ENCODE measurements at places on chromosomes 6 and 20.
A peak's percentile ranks its signal among the peaks of the same experiment; 100 is the strongest.

- DNase-seq, result peak; percentile 20
These were observed 1.2 kb downstream of the MTCH1 start for GRCh38 chr6:36984581-36985416.

DNA sequence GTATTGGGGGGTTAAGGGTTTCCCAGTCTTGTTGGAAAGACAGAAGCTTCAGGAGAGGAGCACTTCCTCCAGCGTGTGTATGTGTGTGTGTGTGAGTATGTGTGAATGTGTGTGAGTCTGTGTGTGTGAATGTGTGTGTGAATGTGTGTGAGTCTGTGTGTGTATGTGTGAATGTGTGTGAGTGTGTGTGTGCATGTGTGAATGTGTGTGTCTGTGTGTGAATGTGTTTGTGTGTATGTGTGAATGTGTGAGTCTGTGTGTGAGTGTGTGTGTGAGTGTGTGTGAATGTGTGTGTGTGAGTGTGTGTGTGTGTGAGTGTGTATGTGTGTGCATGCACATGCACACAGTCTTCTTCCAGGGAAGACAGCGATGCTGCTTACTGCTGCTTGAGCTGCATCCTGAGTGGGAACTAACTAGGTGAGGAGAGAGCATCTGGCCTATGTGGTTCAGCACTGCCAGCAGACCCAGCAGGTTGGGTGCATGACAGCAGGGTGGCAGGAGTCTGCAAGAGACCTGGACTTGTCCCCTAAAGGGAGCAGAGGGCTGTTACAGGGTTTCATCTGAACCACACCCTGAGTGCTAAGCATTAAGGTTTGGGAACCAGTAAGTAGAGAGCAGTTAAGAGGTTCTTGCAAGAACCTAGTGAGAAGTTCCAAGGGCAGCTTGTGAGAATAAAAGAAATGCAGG is 22.7 kb upstream of the CCND3 start:
- no peak for DNase-seq

GRCh38 chr6:146894624-146895023 is 295.9 kb downstream of the ADGB start:
- DNase-seq, result no peak

DNA sequence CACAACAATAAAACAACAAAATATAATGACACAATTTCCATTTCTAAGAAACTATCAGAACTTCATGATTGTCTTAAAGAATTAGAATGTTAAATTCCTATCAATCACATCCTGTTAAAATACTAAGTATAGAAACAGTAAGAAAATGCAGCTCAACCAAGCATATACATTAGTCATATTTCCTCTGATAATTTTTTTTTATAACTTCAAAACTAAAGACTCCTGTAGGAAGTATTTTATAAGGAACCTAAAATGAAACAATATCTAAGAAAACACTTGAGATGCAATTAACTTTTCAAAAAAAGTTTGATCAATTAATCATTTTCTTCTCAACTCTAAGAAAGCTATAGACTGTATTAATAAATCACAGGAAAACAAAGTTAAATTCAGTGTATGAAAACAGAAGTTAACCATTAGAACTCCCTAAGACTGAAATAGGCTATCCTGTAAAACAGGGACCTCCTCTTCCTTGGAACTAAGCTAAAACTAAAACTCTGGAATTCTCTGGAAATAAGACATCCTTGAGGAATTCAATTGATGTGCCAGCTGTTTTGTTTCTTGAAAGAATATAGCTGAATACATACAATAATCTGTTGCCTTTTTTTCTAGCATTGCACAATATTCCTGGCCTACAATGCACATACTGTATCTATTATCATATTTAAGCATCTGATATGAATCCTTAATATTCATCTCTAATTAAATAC is 19.8 kb downstream of the FKBP5 start:
- no peak for DNase-seq

DNA sequence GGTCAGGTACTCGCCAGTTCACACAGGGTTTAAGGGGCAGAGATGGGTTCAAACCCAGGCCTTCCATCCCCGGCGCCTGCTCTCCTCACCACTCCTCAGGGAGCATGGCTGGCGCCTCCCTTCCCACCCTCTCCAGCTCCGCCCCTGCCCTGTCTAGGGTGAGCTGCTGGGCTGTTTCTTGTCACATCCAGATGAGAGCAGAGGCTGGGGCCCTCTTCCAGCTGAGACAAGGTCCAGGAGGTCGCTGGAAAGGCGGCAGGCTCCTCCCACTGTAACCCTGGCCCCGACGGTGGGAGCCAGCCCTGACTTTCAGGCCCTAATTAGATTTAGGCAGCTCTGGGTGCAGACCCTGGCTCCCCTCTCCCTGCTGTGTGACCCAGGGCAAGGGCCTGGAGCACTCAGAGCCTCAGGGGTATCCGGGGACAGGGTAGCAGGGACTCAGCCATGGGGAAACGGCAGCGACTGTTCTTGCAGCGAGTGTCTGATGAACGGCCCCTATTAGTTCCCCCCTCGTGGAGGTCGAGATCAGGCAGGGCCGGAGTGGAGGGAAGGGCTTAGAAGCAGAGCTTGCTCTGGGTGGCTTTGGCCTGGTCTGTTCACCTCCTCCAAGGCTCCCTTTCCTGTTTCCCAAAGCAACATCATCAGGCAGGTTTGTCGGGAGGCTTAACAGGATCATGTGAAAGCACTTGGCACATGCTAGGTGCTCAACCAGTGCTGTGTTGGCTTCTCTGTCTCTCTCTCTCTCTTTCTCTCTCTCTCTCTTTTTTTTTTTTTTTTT is 33.4 kb downstream of the SNAI1 start:
- no peak for DNase-seq

GRCh38 chr6:116393430-116393829 is 22.7 kb downstream of the DSE start:
- no peak for DNase-seq

DNA sequence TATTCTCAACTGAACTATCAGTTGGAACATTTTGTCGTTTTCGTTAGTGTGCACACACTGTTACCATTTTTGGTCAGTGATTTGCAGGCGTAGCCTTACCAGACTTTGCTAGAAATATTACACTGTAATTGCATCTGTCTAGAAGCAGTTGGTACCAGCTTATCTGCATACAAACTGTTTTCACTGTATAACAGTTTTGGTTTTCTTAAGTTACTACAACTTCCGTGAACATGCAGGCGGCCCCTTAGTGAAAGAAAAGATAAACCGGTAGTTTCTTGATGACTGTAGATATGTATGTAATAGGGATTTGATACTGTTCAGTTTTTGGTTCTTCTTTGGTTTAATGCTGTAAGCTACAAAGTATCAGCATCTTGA is 1.3 kb downstream of the DSTN start:
- no peak for DNase-seq

- DNase-seq, result no peak
These were observed 178.0 kb upstream of the SGK1 start for GRCh38 chr6:134495890-134496248.

GRCh38 chr20:49999329-49999728 is 16.5 kb downstream of the SNAI1 start:
- DNase-seq, result no peak

- no peak for DNase-seq
These were observed 95.0 kb downstream of the NKAIN2 start for GRCh38 chr6:123898665-123899064.

DNA sequence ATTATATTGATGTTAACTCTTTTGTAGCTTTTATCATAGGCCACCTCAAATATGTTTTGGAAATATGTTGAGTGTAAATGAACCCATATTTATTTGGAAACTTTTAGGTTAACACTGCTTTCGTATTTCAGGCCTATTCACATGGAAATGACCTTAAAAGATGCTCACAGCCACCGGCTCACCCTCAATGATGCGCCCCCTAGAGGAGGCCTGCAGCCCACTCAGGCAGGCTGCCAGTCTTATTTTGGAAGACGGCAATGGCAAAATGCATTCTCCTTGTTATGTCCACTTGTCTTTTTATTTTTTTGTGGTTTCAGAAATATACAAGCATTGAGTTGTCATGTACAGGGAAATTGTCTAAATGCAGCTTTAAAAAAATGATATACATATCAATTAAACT is 869.7 kb downstream of the PHF3 start:
- no peak for DNase-seq

- no peak for DNase-seq
These were observed 23.5 kb upstream of the ANGPT4 start for GRCh38 chr20:939606-940005.

DNA sequence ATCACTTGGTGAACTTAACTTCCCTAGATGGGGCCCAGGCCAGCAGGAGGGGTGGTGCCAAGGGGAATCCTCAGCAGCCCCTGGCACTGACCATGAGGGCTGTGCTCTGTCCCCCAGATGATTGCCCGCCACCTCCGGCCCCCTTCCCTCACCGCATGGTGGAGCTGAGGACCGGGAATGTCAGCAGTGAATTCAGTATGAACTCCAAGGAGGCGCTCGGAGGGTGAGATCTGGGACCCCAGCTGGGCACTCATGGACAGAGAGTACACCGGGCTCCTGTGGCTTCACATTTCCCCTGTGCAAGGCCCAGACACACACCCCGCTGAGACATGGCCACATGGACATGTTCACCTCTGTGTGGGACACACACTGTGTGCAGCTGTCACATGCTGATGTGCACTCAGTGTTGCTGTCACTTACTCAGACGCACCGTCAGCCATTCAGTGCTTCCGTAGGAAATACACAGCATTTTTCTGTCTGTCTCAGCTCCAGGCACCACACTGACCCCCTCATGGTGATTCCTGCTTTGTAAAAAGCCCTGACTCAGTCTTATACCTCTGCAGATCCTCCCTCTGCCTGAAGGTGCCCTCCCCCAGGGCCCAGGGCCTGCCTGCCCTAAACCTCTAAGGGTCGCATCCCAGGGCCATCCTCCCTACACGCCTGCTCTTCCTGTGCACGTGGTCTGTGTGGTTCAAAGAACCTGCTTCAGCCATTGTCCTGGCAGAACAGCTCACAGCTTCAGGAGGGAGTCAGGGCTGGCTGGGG is 4.4 kb downstream of the MYLK2 start:
- DNase-seq, result no peak

DNA sequence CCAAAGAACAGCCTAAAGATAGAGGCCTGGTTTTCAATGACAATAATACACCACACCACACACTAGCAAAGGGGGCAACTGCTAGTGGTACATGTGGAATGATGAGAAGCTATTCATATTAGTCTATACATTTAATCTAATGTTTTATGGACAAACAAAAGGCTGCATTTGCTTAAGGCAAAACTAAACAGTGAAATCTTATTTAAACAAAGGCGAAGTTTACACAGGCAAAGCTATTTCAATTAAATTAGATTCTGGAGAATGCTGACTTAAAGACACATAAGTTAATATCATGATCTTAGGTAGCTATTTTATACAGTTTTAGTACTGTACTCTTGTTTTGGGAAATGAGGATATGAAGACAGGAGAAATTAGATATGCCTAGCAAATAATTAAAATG is 53.9 kb upstream of the SIM1 start:
- no peak for DNase-seq

- no peak for DNase-seq
These were observed 33.8 kb downstream of the CD40 start for GRCh38 chr20:46151936-46152335.

- no peak for DNase-seq
These were observed 246.7 kb downstream of the SOD2 start for GRCh38 chr6:159446340-159446739.

DNA sequence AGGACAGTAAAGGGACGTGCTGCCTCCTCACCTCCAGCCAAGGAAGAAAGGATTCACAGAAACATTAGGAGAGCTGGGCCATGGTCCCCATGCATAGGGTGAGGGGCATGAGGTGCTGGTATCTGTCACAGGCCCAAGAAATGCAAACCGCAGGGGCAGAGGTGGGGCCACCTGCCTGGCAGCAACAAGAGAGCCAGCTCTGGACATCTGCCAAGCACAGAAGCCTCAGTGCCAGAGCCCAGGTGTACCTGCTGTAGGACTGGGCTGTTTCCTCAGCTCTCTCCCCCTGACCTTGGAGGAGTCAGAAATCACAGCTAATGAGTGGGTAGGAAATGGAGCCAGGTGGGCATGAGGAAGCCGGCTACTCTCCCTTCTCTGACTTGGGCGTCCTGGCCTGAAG is 45.3 kb downstream of the SLC2A12 start:
- DNase-seq, result no peak

GRCh38 chr20:61027218-61027617 is 224.8 kb upstream of the CDH4 start:
- no peak for DNase-seq

DNA sequence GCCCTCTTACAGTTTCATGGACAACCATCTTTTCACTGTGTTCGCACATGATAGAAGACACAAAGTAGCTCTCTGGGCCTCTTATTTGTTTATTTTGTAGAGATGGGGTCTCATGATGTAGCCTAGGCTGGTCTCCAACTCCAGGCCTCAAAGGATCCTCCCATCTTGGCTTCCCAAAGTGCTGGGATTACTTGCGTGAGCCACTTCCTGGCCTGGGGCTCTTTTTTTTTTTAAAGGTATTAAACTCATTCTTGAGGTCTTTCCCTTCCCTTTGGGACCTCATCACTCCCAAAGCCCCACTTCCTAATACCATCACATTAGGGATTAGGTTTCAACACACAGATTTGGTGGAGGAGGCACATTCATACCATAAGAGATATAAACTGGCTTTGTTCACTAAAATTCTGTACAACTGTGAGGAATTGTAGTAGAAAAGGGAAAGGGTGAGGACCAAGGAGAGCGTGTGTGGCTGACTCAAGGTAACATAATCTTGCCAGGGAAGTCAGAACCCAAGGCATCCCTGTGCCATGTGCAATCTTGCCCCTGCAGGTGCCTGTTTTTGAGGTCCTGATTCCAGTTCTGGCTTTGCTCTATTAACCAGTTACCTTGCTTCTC is 45.5 kb downstream of the EIF2S2 start:
- DNase-seq, result no peak

DNA sequence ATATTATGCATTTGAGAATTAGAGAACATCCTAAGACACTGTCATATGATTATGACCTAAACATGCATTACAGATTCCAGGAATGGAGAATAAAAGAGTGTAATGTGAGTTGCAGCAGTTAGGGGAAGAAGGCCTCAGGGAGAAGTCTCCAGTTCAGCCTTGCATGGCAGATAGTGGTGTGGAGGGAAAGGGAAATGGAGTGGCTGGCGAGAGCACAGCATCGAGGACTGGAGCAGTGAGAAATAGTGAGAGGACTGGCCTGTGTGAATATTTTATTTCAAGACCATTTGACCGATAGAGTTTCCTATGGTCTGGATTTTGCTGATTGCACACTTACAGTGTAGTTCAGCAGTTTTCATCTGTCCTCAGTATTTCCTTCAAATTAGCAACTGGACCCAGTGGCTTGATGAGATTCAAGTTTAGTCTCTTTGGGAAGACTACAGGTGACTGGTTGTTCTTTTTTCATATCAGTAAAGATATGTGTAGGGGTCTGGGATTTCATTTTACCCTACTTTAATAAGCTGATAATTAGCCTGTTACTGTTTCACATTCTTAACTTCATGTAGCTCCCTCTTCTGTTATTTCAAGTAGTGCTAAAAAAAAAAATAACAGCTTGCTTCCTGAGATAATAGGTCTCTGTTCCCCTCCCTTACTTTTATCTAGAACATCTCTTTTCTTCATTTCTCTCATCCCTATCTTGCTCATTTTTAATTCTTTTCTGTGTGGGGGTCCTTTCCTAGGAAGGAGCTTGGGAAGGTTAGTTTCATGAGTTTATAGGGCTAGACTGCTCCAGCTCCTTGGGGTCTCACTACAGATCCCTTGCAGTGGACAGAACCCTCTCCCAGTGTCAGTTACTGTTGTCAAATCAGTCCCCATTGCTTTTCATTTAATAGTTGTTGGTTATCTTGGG is 27.9 kb downstream of the BLTP3A start:
- no peak for DNase-seq
